ENCODE measurements at places on chromosomes 16 and 17. TPM values are rescaled to one million over a fixed set of nuclear protein-coding genes. Genes with fewer than 3 reads are reported as not detected.

The SLFN11 gene
- 30.9 TPM for total RNA-seq

The RHBDL3 gene
- total RNA-seq = 0.05 TPM

The HSPB9 gene
- not detected for total RNA-seq

The MYL11 gene
- total RNA-seq = not detected

The FAM20A gene
- total RNA-seq = not detected

Data from GM12878 (cell line).